ENCODE measurements at places on chromosomes 3 and 15.

DNA sequence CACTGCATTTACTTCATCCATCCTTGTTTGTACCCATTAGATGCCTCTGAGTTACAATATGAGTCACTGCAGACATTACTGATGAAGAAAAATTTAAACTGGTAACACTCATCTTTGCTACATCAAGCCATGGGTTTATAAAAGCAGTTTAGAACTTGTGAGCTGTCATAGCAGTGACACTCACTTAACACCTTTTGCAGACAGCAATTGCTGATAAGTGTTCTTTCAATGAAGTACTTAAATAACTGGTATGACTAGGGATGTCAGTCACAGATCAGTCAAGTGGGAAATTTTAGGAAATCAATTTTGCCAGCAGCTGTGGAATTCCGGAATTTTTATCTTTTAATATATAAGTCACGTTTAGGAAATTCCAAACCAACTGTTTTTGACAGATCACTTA, 643.0 kb downstream of the TBL1XR1 start:
- DNase-seq: no peak

DNA sequence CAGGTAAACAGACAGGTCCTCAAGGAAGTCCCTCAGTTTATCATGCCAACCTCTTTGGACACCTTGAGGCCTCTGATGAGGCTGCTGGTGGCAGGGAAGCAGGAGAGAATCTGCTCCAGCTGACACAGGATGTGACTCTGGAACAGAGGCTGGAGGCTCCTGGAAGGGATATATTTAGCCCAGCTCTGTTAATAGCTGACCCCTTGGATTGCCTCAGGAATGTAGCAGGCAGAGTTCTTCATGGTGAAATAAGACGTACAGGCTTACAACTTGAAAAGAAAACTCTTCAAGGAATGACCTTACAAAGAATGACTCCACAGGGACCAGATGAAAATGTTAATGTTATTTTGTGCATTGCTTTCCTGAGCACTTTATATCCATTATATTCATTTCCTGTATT, 90.5 kb downstream of the AQP9 start:
- no peak for DNase-seq

- DNase-seq: no peak
These were observed 48.7 kb downstream of the VGLL3 start for GRCh38 chr3:86942206-86942605.

DNA sequence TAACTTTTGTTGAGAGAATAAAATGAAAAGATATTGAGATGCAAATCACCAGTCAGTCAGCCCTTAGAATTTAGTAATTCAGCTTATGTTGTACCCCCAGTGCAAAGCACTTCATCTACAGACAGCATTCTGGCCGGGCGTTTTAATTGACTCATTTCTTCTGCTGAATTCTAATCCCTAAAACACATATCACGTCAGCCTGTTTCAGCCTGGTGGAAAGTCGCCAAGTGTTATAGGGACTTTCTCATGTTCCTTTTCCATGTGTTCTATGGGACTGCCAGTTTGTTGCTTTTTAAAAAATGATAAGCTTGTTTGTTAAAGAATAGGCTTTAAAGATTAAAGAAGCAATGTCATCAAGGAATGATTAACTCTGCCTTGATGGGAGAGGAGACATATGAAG, 169.7 kb upstream of the BFSP2 start:
- peak; percentile 73 for DNase-seq

DNA sequence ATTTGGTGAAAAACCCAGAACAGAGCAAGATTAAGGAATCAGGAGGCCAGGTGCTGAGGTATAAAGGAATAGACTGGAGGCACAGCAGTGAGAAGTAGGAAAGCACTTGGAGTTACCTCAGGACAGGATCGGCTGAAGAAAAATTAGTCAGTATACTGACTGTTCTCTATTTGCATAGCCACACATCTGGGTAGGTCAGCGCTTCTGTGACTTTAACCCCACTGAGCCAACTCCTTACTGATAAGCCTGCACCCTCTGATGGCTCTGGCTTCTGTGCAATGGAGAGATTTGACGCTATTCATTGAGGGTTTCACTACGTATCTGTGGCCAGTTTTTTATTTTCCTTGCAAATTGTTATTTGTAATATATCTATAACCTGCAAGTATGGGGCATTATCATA, 22.3 kb downstream of the MECOM start:
- DNase-seq: no peak

GRCh38 chr3:149386299-149386606, 8.8 kb upstream of the TM4SF1 start:
- DNase-seq: no peak

GRCh38 chr15:70362350-70362749, 264.6 kb upstream of the TLE3 start:
- DNase-seq: no peak

- no peak for DNase-seq
These were observed 19.9 kb upstream of the LRRC58 start for GRCh38 chr3:120369037-120369467.

DNA sequence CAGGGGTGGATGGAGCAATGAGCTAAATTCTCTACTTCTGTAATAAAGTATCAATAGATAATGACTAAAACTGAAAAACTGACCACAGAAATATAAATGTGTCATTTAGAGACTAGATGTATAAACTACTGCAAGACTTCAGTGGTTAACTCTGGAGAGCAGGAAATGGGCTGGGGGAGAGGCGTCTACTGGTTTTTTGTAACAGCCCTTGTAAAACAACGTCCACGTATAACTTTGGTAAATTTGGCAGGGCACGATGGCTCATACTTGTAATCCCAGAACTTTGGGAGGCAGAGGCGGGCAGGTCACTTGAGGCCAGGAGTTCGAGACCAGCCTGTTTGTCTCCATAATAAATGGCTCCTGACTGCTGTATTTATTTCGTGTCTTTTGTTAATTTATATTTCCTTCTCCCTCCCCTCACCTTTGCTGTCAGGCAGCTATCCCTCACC, 12.5 kb downstream of the RAB27A start:
- DNase-seq: no peak

- no peak for DNase-seq
These were observed at the start of gene TIMP4 for GRCh38 chr3:12158387-12159226. TIMP4 (minus strand) TSS chr3:12158912; CDS start chr3:12158840, 72 bp downstream.

GRCh38 chr3:4750306-4750968, 228.8 kb upstream of the BHLHE40 start:
- DNase-seq: no peak
